CD8-positive, alpha-beta memory T cell (primary cell): ENCODE measurements at places on chromosomes 13 and 19. TPM values are rescaled to one million over a fixed set of nuclear protein-coding genes. Genes with fewer than 3 reads are reported as not detected.

Gene C19orf38
- polyA plus RNA-seq: not detected

Gene TNNI3
- polyA plus RNA-seq: not detected

Gene FXYD3
- polyA plus RNA-seq: not detected

Gene TEX29
- not detected for polyA plus RNA-seq

Gene CD70
- polyA plus RNA-seq: 4.0 TPM

Gene PDX1
- not detected for polyA plus RNA-seq

Gene CYP4F12
- polyA plus RNA-seq: not detected

Gene SHD
- polyA plus RNA-seq: not detected

Gene SELENOV
- polyA plus RNA-seq: not detected

Gene EDDM13
- 1.8 TPM for polyA plus RNA-seq

Gene IL4I1
- 13.1 TPM for polyA plus RNA-seq

Gene HCN2
- not detected for polyA plus RNA-seq

Gene STOML3
- not detected for polyA plus RNA-seq

Gene LRG1
- 0.06 TPM for polyA plus RNA-seq

Gene TLE2
- 5.0 TPM for polyA plus RNA-seq

Gene DCT
- polyA plus RNA-seq: not detected

Gene ZNF677
- polyA plus RNA-seq: 21.2 TPM

Gene TCF3
- 13.3 TPM for polyA plus RNA-seq

Gene LRRC63
- not detected for polyA plus RNA-seq

Gene RAP2A
- 3.6 TPM for polyA plus RNA-seq

Gene FGF9
- 2.3 TPM for polyA plus RNA-seq

Gene SULT2A1
- not detected for polyA plus RNA-seq

Gene KL
- polyA plus RNA-seq: not detected

Gene RTBDN
- not detected for polyA plus RNA-seq

Gene SIGLEC12
- 0.31 TPM for polyA plus RNA-seq

Gene PSPN
- 0.76 TPM for polyA plus RNA-seq

Gene QPCTL
- 2.0 TPM for polyA plus RNA-seq

Gene MYBPC2
- polyA plus RNA-seq: not detected

Gene LAIR1
- polyA plus RNA-seq: 110 TPM

Gene GRIK5
- polyA plus RNA-seq: not detected

Gene ONECUT3
- not detected for polyA plus RNA-seq

Gene KLK12
- polyA plus RNA-seq: not detected

Gene LHB
- polyA plus RNA-seq: not detected

Gene NMRK2
- not detected for polyA plus RNA-seq

Gene ZNF763
- 2.5 TPM for polyA plus RNA-seq
